ENCODE measurements at places on chromosomes 2 and 18.
A peak's percentile ranks its signal among the peaks of the same experiment; 100 is the strongest.

GRCh38 chr2:40964509-40965250 lies 512.8 kb upstream of the SLC8A1 start:
- DNase-seq: no peak

- DNase-seq: no peak
Observed at GRCh38 chr18:52715421-52715820, 375.4 kb downstream of the DCC start.

- peak; percentile 44 for DNase-seq
Observed at GRCh38 chr2:31347750-31348149, 66.8 kb downstream of the XDH start.

DNA sequence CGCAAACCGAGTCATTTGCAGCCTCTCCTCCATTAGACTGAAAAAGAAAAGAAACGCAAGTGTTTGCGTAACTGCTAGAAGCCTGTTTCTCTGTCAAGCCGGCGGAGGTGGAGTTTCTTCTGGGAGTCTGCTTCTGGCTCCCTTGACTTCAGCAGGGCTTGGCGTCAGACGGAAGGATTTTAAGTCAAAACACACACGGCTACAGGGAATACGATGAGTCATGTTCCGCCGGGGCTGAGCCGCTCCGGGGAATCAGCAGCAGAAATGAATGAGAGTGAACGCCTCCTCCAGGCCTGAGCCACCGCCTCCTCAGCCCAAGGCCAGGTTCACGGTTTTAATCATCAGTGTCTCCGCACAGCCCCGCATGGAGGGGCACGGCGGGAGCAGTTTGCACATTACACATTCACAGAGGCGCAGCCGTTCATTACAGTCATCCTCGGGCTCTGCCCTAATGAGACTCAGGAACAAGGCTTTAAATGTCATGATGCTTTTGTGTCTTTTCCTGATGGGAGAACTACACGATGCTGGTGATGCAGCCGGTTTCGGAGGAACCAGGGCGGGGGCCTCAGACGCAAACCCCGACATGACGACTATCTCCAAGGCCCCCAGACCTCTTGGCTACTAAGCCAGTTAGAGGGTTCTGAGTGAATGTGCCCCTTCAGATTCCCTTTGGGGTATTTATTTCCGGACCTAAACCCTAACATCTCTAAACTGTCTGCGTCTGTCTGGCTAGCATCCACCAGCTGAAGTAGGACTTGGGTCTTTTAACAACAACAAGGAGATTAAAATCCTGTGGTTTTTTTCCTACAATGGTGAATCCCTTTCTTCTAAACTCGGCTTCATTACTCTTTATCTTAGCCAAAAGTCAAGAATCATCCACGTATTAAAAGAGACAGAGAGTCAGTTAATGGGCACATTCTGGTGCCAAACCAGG lies 11.1 kb upstream of the SCG2 start:
- peak; percentile 99 for DNase-seq

- peak; percentile 7 for DNase-seq
Observed at GRCh38 chr2:104563398-104563996, 290.4 kb upstream of the POU3F3 start.

GRCh38 chr2:239035361-239035814 lies 187.5 kb downstream of the TWIST2 start:
- DNase-seq: no peak
